ENCODE measurements at places on chromosomes 4 and X.
A peak's percentile ranks its signal among the peaks of the same experiment; 100 is the strongest.

- DNase-seq, result no peak
Measured at GRCh38 chr4:38089961-38090360, 129.8 kb downstream of the PTTG2 start.

DNA sequence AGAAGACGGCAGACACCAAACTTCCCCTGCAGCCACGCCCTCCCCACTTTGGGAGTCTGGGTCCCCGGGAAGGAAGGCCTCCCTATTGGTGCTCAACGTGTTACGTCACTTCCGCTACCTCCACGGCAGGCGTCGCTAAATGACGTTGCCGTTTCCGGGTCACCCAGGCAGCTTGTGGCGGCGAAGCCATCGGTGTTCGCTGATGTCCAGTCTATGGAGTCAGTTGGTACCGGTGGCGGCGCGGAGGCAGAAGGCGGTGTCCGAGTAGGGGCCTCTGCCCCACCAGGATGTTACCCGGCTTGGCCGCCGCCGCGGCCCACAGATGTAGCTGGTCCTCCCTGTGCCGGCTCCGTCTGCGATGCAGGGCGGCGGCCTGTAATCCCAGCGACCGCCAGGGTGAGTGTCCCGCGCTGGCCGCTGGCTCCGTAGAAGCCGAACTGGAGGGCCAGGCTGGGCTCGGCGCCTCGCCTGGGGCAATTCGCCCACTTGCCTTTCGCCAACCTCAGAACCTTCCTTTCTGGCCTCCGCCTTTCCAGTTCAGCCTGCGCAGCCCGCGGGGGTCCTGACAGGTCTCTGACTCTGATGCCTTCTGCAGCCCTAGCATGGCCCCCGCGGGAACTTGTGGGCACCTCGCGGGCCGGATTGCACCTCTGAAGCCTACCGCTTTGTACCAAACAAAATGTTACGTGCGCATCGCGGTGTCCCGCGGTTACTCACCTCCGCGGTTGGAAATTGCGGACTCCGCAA is at the start of gene SLC30A9:
SLC30A9 (plus strand) TSS at position 166 of the 747 bp plus-strand sequence; CDS start at position 288, 122 bp downstream.
- DNase-seq, result peak; percentile 90

- DNase-seq, result no peak
Measured at GRCh38 chrX:14015941-14016340, 13.8 kb downstream of the GEMIN8 start.

- DNase-seq, result no peak
Measured at GRCh38 chrX:46666831-46667230, 92.1 kb downstream of the SLC9A7 start.

DNA sequence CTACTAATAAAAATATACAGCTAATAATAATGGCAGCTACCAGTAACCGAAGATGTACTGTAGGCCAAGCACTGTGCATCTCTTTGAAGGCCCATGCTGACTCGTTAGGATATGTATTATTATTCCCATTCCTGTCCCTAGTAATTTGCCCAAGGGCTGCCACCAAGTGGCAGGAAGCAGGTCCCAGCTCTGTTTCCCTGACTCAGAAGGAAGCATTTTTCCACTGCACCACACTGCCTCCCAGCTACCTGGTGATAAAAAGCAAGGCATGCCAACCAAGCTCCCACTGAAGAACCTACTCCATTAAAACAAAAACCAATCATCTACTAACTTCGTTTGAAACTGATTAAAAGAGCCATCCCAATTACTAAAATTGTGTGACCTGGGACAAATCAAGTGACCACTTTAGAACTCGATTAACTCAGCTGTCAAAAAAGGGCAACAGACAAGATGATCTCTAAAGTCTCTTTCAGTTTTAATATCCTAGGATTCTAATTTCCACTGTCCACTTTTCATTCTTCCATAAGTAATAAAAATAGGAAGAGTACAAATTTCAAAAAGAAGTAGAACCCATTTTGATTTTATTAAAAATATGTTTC is 24.3 kb upstream of the PGM2 start:
- DNase-seq, result no peak
